ENCODE measurements at places on chromosomes 12 and 14.

DNA sequence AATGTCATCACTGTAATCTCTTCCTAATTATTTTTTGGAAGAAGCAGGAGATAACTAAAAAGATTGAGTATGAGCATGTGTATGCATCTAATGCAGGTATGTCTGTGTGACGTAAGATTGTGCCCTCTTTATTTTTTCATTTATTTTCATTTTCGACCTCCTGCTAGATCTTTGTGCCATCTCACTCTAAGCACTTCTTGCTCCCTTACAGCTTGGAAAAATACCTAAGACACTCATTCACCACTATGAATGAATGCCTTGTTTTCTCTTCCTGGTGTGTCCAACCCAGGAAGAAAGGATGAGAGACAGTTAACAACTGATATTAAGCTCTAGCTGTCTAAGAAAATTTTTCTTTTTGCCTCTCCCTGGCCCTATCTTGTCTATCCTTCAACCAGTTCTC is 76.8 kb upstream of the CISTR start:
- no peak for DNase-seq

GRCh38 chr14:65560340-65561027 is 148.0 kb downstream of the FUT8 start:
- no peak for DNase-seq

- DNase-seq, result peak; percentile 0
These were observed 136.4 kb upstream of the USP15 start for GRCh38 chr12:62123721-62124203.

DNA sequence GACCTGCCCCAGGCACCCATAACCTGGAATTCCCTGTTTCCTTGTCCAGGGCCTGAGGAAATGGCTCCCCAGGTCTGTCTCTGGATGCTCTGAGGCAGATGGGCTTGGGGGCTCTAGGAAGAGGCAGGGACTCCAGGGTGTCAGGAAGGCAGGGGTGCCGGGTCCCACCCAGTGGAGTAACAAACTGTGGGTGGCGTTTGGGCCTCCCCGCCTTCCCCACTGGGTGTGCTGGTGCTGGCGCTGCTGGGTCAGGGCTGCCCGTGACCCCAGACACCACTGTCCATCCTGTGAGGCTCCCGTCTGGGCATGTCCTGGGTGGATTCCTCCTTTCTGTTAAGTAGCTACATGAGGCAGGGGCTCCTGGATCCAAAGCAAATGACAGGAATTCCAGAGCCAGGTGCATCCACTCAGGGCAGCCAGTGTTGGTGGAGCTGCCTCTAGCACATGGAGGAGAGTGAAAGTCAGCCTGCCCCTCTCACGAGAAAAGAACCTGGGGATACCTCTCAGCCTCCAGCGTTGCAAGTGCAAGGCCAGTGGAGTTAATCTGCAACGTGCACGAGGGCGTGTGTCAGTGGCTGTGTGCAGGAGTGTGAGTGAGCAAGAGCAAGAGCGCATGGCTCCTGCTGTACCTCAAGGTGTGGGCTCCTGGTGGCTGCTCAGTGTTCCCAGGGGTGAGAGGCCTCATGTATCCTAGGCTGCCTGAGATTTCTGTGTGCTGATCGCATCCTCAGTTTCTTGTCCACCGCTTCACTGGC is 403.1 kb downstream of the TMEM121 start:
- DNase-seq, result no peak

- DNase-seq, result no peak
These were observed 2.9 kb downstream of the RFX4 start for GRCh38 chr12:106585521-106586277.

DNA sequence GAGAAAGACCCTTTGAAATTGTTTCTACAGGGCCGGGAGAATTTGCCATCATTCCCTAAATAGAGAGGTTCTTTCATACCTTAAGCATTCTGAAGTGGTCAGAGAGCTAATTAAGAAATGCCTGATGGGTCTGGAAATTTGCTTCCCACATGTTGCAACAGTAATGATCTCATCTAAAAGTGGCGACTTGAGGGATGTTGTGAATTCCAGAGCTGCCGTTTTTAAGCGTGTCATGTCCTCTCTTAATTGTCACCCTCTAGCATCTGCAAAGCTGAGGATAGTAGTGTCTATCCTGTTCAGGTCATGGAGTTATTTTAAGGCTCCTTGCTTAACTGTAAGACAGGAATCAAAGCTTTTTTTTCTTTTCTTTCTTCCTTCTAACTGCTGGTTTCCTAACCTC is 60.4 kb downstream of the FOS start:
- DNase-seq, result no peak

DNA sequence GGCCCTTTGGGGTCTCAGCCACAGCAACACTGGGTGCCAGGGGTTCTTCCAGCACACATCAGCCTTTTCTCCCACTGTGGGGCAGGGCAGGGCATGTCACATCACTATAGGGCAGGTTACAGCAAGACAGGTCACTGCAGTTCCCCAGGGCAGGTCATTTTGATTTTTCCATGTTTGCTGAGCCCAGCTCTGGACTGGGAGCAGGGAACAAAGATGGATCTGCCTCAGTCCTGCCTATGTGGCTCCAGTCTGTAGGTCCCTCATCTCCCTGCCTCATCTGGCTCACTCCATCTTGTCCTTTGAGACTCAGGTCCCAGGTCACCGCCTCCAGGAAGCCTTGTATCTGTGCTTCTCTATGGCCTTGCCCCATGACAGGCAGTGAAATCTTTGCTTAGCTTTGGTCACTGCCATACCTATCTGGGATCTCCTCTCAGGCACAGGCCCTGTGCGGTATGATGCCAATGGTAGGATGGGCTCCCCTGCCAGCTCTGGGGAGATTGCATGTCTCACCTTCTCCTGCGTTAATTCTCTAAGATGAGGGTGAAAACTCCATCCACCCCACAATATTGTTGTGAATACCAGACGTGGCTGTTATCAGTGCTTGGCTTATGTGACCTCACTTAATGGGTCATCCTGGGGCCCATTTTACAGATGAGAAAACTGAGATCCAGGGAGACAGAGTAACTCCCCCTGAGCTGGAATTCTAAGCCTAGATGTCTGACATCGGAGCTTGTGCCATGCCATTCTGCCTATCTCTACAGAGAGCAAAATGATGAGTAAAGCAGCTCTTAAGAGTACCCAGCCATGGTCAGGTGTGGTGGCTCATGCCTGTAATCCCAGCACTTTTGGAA is 1.5 kb downstream of the SERPINA6 start:
- no peak for DNase-seq

DNA sequence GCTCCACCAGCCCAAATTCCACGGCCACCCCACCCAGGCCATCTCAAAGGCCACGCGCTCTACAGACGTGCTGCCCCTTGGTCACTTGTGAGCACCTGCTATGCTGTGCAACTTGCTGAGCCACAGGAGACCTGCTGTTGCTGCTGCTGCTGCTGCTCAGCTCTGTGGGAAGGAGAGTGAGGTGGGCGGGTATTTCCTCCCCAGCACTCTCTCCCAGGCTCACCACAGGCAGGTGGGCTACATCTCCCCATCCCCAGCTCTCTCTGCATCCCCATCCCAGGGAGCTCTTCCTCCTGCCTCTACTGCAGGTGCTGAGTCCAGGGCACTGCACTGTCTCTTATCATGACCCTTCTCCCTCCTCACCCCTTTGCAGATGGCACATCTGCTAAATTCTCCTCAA is 306.9 kb downstream of the BCL11B start:
- DNase-seq, result no peak

- no peak for DNase-seq
These were observed 309.2 kb upstream of the TBX3 start for GRCh38 chr12:114993165-114993564.

DNA sequence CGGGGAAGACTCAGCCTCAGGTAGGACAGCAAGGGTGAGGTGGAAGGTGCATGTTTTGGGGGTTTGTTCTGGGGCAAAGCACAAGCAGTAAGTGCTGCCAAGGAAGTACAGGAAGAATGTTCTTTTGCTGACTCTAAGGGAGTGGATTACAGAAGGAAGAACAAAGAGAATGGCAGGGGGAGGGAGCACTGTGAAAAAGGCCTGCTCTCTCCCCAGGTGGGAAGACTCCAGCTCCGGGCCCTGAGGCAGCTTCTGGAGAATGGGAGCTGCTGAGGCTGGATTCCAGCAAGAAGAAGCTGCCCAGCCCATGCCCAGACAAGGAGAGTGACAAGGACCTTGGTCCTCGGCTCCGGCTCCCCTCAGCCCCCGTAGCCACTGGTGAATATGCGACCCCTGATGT is 7.0 kb upstream of the PFDN5 start:
- no peak for DNase-seq

DNA sequence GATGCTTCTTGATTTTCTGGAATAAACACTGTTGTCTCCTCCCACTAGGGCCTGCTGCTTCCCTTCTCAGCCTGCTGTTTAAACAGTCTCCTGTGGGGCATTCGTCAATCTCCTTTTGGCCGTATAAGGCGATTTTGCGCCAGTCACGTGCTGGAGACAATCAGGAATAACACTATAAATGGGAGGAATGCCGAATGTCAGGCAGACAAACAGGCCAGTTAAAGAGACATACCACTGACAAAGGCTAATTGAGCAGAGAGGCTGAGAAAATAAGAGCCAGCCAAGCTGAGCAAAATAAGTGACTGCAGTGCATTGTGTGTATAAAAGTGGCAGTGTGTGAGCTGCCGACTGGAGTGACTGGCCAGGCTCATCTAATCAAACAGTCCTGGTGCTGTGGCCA is 23.3 kb downstream of the DMAC2L start:
- no peak for DNase-seq

DNA sequence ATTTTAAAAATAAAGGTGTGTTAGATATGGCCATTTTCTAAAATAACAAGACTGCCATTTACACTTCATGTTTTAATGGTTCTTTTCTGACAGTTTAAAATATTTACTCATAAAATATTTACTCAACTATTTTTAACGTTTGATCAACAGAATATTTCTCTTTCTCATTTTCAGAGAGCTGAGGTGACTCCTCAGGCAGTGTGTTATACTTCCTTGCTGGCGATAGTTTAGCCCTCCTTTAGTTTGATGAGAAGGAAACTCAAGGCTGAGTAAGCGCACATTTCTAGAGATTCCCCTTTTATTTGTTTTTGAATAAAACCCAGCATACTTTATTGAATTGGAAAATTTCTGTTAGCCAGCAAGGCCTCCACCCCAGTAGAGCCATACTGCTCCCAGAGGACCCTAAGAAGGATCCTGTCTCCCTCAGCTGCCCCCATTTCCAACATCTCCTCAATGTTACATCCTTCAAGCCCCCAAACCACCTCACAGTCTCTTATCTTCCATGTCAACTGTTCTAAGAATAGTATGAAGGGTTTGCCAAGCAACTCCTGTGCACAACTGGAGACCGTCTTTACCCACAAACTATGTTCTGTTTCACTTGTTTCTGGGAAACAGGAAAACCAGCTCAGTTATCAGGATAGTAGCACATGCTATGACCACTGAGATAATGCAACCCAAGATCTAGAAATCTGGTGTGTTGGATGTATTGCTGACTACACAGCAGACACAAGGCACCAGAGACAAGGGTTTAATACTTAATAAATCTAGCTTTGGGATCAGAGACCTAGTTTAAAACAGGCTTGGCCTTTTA is 129.5 kb downstream of the STXBP6 start:
- DNase-seq, result no peak

DNA sequence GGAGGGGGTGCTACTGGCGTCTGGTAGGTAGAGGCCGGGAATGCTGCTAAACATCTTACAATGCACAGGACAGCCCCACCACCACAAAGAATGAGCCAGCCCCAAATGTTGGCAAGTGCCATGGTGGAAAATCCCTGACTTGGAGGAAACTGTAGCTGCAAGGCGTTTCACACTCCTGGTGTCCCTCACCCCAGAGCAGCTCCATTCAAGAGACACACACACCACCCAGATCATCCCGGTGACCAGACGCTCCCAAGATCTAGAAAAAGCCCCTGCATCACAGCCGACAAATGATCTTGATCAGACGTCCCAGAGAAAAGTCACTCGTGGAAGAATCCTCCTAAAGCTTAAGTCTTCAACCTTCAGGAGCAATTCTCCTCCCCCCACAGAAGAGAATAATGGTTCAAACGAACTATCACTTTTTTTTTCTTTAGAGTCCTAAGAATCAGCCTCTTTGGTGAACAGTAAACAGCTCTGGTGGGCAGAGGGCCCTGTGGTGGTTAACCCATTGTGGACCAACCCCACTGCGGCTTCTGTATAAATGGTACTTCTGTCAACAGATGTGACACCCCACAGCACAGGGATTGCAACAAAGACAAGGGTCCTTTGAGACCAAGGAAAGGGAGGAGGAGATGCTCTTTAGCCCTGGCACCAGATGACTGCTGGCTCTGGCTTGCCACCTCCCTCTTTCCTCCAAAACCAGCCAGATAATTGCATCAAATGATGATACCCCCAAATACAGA is 2.7 kb downstream of the GLTP start:
- no peak for DNase-seq

- DNase-seq, result no peak
These were observed 24.9 kb downstream of the PSMC1 start for GRCh38 chr14:90281261-90281660.

- DNase-seq, result peak; percentile 41
These were observed at the start of gene NDRG2 for GRCh38 chr14:21024585-21025370. TSS of gene NDRG2 (minus strand) at chr14:21025061. CDS start at chr14:21023315, 1,746 bp downstream.

GRCh38 chr12:103456006-103456405 is 39.8 kb downstream of the C12orf42 start:
- DNase-seq, result no peak

DNA sequence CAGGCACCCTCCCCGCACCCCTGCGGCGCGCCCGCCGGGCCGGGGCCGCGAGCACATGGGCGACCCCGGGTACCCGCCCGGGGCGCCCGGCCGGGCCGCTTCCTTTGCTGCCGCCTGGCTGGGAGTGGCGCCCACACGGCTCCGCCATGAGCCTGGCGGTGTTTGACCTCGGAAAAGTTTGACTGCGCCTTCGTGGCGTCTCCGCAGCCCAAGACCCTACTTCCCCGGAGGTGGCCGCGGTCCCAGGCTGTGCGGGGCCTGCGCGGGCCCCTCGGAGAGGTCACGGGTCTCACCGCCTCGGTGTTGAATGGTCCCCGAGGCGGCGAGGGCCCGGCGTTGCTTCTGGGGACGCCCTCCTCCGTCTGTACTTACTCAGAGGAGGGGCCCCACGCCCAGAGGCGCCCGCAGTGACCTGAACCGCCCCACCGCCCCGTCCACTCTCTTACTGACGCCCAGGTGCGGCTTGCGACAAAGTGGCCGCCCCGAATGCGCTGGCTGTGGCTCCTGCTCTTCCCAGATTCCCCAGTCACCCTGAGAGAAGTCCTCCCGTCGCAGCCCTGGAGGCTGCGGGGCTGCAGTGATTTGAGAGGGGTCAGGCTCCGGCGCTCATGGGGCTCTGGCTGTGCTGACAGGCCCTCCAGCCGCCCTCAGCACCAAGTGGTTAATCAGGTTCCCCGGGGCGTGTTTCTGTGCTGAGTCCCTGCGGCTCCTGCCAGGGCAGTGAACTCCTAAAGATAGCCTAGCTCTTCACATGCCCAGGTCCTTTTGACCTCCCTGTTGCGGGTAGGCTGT is 5.8 kb downstream of the KMT5A start:
- DNase-seq, result no peak

GRCh38 chr14:77848031-77848430 is 48.1 kb downstream of the ADCK1 start:
- no peak for DNase-seq

DNA sequence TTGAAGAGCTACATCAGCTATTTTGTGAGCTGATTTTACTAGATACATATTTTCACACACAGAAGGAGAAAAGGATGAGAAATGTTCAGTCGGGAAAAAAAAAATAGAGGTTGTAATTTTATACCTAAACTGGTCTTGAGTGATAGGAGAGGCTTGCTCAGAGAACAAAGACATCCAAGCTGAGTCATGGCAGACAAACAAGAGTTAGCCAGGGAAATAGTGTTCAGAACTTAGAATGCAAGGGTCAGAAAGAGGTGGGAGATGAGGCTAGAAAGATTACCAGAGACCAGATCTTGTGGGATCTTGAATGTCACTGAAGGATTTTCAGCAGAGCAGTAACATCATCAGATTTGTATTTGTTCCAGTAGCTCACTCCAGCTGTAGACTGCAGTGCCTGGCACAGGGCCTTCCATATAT is 121.9 kb upstream of the ATF1 start:
- DNase-seq, result no peak

Measured in stimulated activated CD8-positive, alpha-beta memory T cell treated with anti-CD3 and anti-CD28 coated beads, Interleukin-7, amount 100 ng/mL, for 48 hours (primary cell).